ENCODE measurements at places on chromosomes 6 and 20. TPM values are rescaled to one million over a fixed set of nuclear protein-coding genes. Genes with fewer than 3 reads are reported as not detected.

PRDM13 gene
- total RNA-seq = not detected

DNA sequence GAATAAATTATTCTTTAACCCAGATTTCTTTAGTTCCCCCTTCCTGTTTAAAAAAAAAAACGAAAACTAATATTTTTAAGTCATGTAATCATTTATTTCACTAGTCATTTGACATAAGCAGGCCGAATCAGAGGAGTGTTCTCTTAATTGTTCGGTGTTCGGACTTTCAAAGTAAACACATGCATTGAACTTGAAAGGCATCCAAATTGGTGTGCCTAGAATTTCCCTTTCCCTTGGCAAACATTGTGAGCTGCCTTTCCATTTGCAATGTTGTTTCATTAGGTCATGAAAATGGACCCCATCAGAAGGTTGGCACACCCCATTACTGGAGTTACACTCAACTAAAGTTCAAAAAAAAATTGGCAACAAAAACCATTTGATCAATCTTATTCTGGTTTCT, 283.0 kb upstream of the MARCKS start:
- H3K27me3 ChIP-seq = no peaks in the 10 kb centered on the region
- no peak overlapping the region for H3K4me3 ChIP-seq
- H3K36me3 ChIP-seq = no peaks in the 10 kb centered on the region

GRCh38 chr6:112038756-112039430, 15.0 kb upstream of the CCN6 start:
- no peaks in the 10 kb centered on the region for H3K27me3 ChIP-seq
- no peak overlapping the region for H3K4me3 ChIP-seq
- no peaks in the 10 kb centered on the region for H3K36me3 ChIP-seq
- peaks cover 4% of the 10 kb centered on the region for H3K4me1 ChIP-seq
- DNase-seq = no peak

DNA sequence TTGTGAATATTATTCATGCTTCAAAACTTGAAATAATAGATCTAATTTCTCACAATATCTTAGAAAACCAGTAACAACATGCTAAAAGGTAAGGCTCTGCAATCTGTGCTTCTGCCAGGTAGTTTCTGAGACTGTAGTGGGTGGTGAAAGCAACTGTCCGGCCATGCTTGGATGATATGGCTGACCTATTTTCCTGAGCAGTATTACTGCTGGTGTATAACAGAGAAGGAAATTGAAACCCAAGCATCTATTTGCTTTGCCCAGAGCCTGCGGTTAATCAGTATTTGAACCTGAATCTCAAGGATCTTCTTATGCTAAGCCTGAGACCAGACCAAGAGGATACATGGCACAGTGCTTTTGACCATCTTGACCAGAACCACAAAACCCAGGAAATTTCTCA, 563.8 kb downstream of the COL12A1 start:
- no peaks in the 10 kb centered on the region for H3K36me3 ChIP-seq
- H3K4me1 ChIP-seq = no peaks in the 10 kb centered on the region
- no peak overlapping the region for H3K27ac ChIP-seq
- no peak overlapping the region for H3K4me3 ChIP-seq

- no peaks in the 10 kb centered on the region for H3K27me3 ChIP-seq
- DNase-seq = no peak
- H3K27ac ChIP-seq = no peak overlapping the region
- H3K36me3 ChIP-seq = no peaks in the 10 kb centered on the region
Measured at GRCh38 chr20:50765674-50766073, 29.2 kb upstream of the BCAS4 start.

DNA sequence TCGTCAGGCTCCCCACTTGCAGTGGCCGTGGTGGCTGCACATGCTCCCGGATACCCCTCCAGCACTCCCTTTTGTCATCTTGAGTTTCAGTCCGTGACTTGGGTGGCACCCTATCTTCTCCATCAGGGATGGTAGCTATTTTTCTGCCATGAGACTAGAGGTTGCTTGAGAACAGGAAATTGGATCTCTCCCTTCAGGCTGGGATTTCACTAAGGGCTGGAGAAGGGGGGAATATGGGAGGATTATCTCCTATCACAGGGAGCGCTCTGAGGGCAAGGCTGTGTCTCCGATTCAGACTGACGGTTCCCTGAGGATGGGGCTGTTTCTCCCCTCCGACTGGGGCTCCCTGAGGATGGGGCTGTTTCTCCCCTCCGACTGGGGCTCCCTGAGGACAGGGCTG, 123.1 kb downstream of the MRPL14 start:
- no peak overlapping the region for H3K4me3 ChIP-seq
- H3K27ac ChIP-seq = no peak overlapping the region
- no peak for DNase-seq
- no peaks in the 10 kb centered on the region for H3K27me3 ChIP-seq
- peaks cover 6% of the 10 kb centered on the region for H3K4me1 ChIP-seq

GRCh38 chr6:11702500-11703130, 76.0 kb downstream of the ADTRP start:
- no peaks in the 10 kb centered on the region for H3K36me3 ChIP-seq
- H3K27me3 ChIP-seq = no peaks in the 10 kb centered on the region
- H3K4me3 ChIP-seq = no peak overlapping the region
- H3K27ac ChIP-seq = no peak overlapping the region
- DNase-seq = no peak

FGD2 gene
- 51.4 TPM for total RNA-seq

DNA sequence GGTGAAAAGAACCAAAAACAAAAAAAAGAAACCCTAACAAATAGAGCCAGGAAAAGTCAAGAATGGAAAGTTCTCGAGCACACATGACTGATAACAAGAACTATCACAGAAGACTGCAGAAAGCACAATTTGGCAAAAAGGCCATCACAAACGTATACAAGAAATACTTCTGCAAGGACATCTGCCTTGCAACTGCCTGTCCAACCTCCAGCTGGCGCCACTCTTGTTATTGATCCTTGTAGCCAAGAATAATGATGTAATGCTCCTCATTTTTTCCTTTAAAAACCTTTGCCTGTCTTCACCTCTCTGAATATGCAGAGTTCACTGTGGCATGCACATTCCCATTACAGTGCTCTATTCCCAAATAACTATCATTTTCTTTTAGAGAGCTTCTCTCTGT, 87.9 kb upstream of the BMP5 start:
- no peak for DNase-seq
- H3K4me3 ChIP-seq = no peak overlapping the region
- H3K27me3 ChIP-seq = no peaks in the 10 kb centered on the region
- H3K36me3 ChIP-seq = no peaks in the 10 kb centered on the region

DNA sequence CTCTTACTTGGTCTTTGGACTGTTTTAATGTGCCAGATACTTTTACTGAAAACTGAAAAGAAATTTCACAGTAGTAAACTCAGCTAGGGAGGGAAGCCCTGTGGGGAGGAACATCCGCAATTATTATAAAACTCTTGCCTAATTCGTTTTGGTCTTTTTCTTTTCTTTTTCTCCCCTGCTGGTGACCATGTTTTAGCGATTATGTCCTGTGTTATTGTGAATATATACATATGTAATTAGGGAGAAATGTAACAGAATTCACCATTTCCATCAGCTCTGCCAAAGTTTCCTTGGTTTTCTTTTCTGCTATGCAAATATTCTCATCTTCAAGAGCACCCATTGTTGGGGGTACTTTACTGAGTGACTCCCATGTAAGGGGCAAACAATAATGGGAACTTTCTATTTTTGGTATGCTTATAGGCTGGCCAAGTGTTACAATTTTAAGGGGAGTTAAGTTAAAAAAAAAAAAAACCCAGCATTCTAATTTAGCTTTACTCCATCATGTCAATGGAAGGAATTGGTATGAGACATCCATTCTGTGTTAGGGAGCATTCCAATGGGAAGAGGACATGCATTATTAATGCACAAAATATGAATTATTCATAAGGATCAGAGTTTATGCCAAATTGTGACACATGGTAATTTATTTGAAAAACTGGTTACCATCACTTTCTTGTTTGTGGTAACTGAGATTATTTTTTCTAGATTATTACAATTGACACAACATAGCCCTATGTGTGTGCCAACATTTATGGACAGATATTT, 2.0 kb downstream of the DOK5 start:
- H3K4me3 ChIP-seq = peak overlapping the region; percentile 66
- no peaks in the 10 kb centered on the region for H3K4me1 ChIP-seq
- no peak overlapping the region for H3K27ac ChIP-seq
- DNase-seq = no peak
- H3K36me3 ChIP-seq = no peaks in the 10 kb centered on the region

DNA sequence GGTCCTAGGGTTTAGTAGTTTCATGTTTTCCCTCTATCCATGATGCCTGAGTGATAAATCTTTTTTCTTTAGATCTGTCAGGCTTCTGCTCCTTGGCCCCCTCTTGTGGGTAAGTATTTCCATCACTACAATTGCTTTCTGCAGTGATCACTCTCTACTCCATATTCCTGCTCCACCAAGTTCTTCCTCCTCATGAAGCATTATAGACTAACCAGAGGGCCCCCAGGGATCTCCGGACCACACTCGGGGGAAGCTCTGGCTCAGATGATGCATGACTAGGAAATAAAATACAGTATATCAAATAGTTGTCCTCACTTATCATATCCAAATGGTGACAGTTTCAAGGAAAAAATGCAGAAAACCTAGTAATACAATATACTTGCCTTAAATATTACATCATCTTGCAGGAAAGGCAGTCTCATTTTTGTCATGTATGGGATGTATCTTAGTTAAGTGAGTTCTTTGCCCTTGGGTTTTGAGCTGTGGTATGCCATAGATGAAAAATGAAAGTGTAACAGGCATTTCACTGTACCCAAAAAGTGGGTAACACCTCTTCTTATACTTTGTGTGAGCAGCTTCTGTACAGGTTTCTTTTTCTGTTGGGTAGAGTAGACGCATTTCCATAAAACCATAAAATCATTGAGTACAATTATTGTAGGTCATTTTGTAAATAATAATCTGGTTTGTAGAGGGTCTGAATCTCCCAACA, 200.9 kb upstream of the EYA4 start:
- no peak for DNase-seq
- H3K4me3 ChIP-seq = no peak overlapping the region
- no peaks in the 10 kb centered on the region for H3K36me3 ChIP-seq
- no peaks in the 10 kb centered on the region for H3K4me1 ChIP-seq

ITPA gene
- 39.1 TPM for total RNA-seq

SNAP25 gene
- 1.6 TPM for total RNA-seq

DNA sequence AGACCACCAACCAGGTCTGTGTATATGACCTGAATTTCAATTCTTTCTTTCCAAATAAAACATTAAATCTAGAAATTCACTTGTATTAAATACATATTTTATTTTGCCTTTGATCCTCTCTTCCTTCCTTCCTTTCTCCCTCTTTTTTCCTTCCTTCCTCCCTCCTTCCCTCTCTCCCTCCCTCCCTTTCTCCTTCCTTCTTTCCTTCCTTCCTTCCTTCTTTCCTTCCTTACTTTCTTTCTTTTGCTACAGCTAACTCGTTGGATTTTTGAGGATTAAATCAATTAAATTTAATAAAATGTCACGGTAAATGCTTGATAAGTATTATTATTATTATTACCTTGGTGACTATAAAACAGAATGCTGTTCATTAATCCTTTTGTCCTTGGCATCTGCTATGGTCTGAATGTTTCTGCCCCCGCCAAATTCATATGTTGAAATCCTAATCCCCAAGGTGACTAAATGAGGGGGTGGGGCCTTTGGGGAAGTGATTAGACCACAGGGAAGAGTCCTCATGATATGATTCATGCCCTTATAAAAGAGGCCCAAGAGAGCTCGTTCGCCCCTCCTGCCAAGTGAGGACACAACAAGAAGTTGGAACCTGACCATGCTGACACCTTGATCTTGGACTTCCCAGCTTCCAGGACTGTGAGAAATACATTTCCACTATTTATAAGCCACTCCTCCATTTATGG, 67.6 kb upstream of the BTBD3 start:
- no peaks in the 10 kb centered on the region for H3K27me3 ChIP-seq
- H3K4me3 ChIP-seq = no peak overlapping the region
- peak; percentile 31 for DNase-seq

MEP1A gene
- 0.29 TPM for total RNA-seq

All from breast epithelium (tissue), 4 donors.